CD4-positive, alpha-beta memory T cell (primary cell): ENCODE measurements at places on chromosomes 16 and 17. TPM values are rescaled to one million over a fixed set of nuclear protein-coding genes. Genes with fewer than 3 reads are reported as not detected.

The TOX3 gene
- total RNA-seq = not detected

The SLC43A2 gene
- total RNA-seq = 1.9 TPM

The SLC9A5 gene
- 1.7 TPM for total RNA-seq

The TEX14 gene
- total RNA-seq = 1.6 TPM

The KCTD11 gene
- total RNA-seq = 3.5 TPM

The SLC47A2 gene
- not detected for total RNA-seq

The ACSM3 gene
- 6.7 TPM for total RNA-seq

The PLK1 gene
- total RNA-seq = 3.0 TPM

The HBQ1 gene
- not detected for total RNA-seq

The C17orf113 gene
- 0.76 TPM for total RNA-seq

The HOXB13 gene
- not detected for total RNA-seq

The GINS2 gene
- 1.2 TPM for total RNA-seq

The DNAH3 gene
- not detected for total RNA-seq

The NPIPB9 gene
- 2.9 TPM for total RNA-seq

The FKBP10 gene
- not detected for total RNA-seq

The TP53TG3C gene
- not detected for total RNA-seq

The SNN gene
- 19.2 TPM for total RNA-seq

The SEZ6 gene
- not detected for total RNA-seq

The HP gene
- total RNA-seq = not detected

The MYBBP1A gene
- 73.4 TPM for total RNA-seq

The SLFN5 gene
- total RNA-seq = 188 TPM

The TMIGD1 gene
- total RNA-seq = not detected

The RANBP10 gene
- total RNA-seq = 25.6 TPM

The NEUROD2 gene
- total RNA-seq = not detected

The KCNJ2 gene
- not detected for total RNA-seq

The RDM1 gene
- 1.9 TPM for total RNA-seq

The HYDIN gene
- total RNA-seq = not detected
